Stimulated activated CD8-positive, alpha-beta memory T cell treated with anti-CD3 and anti-CD28 coated beads, Interleukin-15, amount 100 ng/mL, for 1 hour (primary cell): ENCODE measurements at places on chromosomes 13 and 19.

DNA sequence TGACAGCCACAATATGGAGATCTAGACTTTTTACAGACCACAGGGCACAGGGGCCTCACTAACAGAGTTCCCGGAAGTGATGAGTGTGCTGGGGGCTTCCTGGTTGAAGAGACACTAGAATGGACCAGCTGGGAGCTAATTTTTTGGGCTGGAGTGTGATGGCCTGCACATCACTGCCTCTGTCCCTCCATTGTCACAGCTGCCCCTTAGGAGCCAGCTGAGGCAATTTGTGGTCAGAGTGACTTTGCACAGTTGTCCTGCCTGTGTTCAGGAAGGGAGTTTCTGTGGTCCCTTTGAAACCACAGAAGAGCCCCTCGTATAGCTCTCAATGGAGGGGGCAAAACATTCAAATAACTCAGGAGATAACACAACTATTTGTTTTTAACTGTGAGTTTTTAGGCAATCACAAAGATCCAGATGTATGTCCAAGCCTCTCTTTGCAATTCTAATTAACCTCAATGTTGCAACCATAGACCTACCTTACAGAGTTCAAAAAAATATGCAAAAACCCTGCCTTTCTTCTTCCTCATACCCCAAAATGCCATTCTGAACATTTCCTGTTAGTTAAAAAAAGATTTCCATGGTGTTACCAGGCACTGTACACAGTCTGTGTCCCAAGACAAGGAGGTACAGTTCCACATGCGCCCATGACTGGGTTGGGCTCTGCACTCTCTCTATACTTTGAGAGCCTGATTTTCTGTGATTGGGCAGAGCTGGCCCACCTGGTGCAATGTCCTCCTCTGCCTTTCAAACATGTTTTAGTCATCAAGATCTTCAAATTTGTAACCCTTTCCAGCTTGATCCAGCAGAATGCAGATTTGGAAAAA, 2.4 kb downstream of the ALOX5AP start:
- DNase-seq, result no peak

GRCh38 chr19:45323671-45324081, 1.0 kb upstream of the CKM start:
- DNase-seq, result no peak

GRCh38 chr13:91557328-91558090, 159.1 kb downstream of the GPC5 start:
- no peak for DNase-seq

GRCh38 chr19:38549061-38549460, 68.7 kb downstream of the MAP4K1 start:
- no peak for DNase-seq

DNA sequence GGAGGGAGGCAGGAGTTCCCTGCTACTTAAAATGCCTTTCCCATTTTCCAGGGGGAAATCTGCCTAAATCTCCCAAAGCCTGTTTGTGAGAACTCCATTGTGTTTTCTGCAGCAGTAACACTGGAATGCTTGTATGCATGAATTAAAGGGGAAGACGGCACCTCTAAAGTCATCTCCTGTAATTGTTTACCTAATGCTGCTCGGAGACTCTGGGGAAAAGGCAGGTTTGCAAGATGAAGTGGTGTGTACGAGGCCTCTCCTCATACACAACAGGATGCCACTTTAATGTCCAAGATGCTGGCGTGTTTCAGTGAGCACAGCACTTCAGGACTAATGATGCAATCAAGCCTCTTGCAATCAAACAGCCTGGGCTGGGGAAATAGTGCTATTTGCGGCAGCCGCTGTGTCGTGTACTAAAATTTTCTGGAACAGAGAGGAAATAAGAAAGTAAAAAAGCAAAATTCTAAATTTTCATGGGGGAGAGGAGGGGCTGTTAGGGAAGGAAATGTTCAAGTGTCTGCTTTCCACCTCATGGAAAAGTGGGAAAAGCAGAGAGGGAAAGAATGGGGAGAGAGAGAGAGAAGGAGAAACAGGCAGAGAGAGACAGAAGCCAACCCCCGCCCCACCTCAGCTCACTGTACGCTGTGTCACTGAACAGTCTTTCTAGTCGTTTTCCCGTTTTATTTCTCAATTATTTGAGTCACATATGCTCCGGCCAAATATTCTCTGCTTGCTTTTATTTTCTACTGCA, 32.9 kb downstream of the TSHZ3 start:
- no peak for DNase-seq

DNA sequence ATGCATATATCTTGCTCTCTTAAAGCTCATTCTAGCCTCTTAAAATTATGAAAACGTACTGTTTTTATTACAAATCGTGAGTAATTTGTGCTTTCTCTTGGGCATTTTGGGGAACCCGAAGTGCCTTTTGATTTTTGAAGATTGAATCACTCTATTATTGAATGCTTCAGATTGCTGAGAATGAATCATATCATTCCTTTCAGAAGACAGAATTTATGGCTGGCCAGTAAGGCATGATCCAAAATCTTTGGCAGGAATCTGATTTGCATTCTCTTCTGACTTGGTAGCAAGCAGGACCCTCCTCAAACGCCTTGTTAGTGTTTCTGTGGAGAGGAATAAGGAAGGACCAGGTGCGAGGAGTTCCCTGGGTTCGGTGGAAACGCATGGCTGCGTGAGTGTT, 49.5 kb downstream of the STARD13 start:
- no peak for DNase-seq

DNA sequence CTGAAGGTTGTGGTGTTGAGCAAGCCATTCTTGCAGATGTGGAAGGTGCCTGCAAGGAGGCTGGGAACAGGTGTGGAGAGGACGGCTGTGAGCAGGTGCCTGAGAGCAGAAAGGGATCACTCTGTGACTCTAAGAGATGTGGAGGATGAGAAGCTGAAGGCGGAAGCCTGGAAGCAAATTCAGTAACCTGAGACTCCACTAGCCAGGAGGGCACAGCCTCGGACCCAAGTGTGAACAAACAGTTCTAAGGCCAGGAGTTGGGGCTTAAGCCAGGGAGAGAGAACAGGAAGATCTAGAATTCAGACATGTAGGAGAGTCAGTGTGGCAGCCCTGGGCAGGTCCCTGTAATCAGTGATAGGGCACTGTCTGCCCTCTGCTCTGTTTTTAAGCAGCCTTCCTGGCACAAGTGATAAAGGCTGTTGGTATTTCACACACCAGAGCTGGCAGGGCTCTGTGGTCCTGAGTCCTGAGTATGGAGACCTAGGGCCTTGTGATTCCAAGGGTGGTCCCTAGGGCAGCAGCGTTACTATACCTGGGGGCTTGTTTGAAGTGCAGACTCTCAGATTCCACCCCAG, 131.3 kb downstream of the SLC7A1 start:
- no peak for DNase-seq

DNA sequence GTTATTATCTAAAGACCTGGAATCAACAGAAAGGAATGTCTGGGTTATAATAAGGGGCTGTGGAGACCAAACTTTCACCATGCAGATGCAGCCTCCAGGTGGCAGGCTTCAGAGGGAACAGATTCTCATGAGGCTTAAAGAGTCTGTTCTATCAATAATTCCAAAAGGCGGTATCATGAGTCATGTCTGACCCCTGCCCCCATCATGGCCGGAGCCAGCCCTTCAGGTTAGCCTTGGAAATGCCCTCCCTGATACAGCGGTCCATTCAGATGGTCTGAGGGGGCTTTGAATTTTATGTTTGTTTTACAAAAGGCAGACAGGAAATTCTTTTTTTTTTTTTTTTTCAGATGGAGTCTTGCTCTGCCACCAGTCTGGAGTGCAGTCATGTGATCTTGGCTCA, 21.7 kb upstream of the LAMP1 start:
- no peak for DNase-seq

- no peak for DNase-seq
These were observed 469 bp downstream of the ABHD17A start for GRCh38 chr19:1884719-1885334.

GRCh38 chr13:39811051-39811450, 155.6 kb downstream of the COG6 start:
- no peak for DNase-seq

DNA sequence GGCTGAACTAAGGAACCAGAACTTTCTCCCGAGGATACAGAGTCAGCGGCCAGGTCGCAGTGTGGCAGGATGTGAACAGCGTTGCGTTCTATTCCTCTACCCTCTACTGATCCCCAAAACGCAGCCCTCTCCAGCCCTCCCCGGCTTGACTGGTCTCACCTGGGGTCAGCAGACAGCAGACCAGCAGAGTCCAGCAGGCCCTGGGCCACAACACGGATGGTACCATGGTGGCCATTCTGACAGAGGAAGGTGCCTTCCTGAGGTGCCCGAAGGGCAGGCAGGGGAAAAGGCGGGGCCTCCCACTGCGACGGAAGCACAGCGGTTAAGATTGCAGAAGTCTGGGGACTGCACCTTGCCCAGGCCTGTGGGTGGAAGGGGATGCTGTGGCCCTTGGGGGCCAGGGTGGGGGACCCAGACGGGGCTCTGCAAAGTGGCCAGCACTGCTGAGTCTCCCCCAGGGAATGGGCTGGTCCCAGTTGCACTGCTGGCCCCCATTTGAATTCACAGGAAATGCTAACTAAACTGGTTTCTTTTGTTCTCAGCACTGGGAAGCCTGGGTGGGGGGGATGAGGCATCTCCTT, at the start of gene ICAM3:
Gene ICAM3, minus strand, starts transcription at position 245 of the 581 bp plus-strand sequence. Its CDS starts 10 bp downstream, at position 235.
- peak; percentile 34 for DNase-seq

GRCh38 chr13:33201659-33202058, 83.9 kb downstream of the STARD13 start:
- DNase-seq, result no peak

- DNase-seq, result no peak
These were observed 524.1 kb downstream of the GPC6 start for GRCh38 chr13:93750676-93751075.
